ENCODE measurements at places on chromosomes 2 and 18.

DNA sequence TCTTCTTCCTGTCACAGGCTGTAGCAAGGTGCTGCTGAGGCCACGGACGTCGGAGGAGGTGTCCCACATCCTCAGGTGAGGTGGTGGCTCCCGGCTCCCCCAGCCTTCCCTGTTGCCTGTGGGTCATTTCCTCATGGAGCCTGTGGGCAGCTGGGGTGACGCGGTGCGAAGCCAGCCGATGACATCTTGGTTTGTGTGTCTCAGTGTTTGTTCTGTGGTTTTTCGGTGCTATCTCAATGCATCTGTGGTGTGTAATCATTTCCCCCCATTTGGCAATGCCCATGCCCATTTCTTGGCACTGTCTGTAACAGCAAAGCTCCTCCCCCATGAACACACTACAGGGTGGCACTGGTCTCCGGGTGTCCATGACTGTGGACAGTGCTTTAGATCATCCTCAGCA is 6.6 kb downstream of the D2HGDH start:
- no peak for DNase-seq

- DNase-seq = no peak
Measured at GRCh38 chr2:6079405-6079804, 387.2 kb downstream of the SOX11 start.

DNA sequence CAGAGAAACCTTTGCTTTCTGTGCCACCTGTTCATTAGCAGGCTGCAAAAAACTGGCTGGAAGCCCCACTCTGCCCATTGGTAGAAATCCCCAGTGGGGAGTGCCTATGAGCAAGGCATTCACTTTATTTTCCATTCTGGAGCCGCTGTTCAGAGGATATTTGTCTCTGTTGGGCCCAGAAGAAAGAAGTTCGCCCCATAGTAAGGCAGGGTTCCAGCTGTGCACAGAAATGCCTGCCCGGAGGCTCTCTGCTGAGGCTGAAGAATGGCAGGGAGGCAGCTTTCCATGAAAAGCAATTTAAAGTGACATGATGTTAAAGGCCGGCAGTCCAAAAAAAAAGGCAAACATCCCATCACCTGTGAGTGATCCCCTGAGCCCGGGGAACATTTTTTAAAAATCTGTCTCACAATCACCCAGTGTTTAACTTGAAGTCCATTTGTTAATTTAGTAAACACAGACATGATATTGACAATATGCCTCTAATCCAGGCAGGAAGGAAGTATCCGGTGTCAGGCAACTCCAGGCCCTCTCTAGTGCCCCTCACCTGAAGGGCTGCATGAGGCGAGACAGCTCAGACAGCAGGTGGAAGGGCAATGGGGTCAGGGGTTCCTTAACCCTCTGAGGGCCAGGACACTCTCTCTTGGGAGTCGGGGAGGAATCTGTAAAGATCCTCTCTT is 265.1 kb upstream of the SIX2 start:
- peak; percentile 72 for DNase-seq

GRCh38 chr2:185811580-185811979 is 73.0 kb downstream of the FSIP2 start:
- no peak for DNase-seq

DNA sequence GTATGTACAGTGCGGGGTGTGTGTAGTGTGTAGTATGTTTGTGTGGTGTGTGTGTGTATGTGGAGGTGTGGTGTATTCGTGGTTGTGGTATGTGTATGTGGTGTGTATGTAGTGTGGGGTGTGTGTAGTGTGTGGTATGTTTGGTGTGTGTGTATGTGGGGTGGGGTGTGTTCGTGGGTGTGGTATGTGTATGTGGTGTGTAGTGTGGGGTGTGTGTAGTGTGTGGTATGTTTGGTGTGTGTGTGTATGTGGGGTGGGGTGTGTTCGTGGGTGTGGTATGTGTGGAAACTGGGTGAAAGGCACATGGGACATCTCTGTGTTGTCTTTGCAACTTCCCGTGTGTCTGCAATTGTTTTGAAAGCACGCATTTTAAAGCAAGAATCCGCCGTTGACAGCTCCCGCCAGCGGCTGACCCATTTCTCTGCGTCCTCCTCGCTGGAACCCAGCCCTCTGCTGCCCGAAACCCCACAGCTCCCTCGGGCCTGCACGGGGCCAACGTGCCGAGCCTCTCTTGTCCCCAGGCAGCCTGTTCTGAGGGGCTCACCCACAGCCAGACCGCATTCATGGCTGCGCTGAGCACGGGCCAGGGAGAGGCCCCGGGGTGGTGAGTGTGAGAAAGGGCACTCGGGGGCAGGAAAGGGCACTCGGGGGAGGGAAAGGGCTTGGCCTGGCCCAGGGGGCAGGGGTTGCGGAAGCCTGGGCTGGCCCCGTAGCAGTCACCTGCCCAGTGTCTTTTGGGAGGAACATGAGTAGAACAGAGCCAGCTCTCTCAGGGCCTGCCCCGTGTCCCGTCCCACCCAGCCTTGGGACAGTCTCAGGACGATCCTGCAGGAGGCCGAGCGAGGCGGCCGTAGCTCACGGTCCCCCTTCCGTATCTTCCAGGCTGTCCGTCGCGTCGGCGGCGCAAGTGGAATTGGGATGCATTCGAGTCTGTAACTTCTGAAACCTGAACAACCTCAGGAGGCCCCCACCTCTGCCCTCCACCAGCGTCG is 61.4 kb downstream of the TWIST2 start:
- no peak for DNase-seq

DNA sequence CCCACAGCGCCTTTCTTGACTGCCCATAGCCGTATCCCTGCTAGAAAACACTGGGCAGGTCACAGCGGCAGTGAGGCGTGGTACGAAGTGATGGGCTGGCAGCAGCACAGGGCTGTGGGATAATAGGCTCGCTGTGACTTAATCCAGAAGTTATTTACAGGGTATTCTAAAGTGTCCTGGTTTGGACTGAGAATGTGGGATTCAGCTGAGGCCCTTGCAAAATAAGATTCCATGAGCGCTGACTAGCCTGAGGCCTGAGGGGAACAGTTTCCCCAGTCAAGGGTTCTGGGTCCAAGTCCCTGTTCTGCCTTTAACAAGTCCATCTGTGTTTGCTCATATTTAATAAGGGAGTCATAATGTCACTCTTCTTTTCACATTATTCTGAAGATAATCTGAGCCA is 34.6 kb downstream of the SETBP1 start:
- no peak for DNase-seq

Data from NCI-H1092 (cell line).